Suprapubic skin (tissue), 4 donors: ENCODE measurements at places on chromosomes 12 and 14. TPM values are rescaled to one million over a fixed set of nuclear protein-coding genes. Genes with fewer than 3 reads are reported as not detected.

DNA sequence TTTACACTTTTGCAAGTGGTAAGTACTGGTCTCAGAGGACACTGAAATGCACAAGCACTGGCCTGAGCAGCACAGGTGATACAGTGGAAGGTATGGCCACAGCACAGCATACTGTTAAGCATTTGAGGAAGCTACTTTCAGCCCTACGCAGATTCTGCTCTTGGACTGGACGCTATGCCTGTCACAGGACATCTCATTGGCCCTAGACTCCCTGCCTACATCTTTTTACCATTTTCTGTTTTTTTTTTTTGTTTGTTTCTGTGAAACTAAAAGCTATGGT, 144.2 kb upstream of the ABCD2 start:
- DNase-seq, result no peak

DNA sequence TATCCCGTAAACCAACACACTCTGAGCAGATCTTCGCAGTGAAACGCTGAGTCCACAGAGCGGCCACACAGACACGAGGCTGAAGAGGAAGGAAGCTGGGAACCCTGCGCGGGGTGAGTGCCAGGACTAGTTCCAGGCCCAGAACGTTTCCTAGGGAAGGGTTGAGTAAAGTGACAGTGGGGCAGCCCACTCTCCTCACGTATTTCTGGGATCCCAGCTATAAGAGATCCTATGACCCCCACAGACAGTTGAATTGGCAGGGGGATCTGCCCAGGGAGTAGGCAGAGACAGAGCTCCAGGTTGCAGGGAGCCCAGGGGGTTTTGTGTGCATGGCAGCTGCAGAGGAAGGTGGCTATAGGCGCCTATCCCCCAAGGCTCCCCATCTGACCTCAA, 51.1 kb downstream of the GTF2A1 start:
- DNase-seq, result peak; percentile 77

- no peak for DNase-seq
These were observed 69.2 kb upstream of the ETV6 start for GRCh38 chr12:11580125-11580751.

The PTPRB gene
- 3.7 TPM for total RNA-seq
